ENCODE measurements at places on chromosomes 5 and 9.
A peak's percentile ranks its signal among the peaks of the same experiment; 100 is the strongest.

DNA sequence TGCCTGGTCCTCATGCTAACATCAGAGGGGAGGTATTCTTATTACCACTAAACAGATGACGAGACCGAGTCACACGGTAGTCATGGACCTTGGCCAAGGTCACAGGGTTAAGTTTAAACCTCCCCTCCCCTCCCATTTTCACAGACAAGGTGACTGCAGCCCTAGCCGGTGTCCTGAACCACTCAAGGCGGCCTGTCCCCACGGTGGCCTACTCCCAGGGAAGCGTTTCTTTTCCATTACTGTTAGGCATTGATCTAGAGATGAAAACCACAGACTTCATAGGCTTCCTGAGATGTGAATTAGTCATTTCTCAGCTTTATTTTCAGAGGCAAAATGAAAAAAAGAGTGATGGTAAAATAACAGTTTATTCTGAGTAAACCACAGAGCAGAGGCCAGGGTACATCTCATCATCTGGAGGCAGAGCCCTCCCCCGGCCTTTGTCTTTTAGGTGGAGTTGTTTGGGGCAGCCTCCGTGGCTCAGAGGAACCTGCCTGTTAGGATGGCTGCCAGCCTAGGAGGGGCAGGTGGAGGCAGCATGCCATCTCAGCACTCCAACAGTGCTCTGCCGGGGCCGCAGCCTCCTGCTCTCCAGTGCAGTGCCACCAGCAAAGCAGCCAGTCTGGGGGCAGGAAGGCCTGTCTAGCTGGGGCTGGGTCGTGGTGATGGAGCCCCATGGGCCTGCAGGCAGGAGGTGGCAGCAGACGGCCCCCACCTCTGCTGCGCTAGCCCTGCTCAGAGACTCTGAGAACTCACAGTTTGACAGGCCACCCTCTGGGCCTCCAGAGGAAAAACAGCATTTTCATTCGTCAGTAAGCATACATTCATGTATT lies 71.2 kb downstream of the RAPGEF1 start:
- peak; percentile 53 for DNase-seq

- DNase-seq = no peak
Measured at GRCh38 chr5:147057051-147057450, 177.8 kb upstream of the STK32A start.

DNA sequence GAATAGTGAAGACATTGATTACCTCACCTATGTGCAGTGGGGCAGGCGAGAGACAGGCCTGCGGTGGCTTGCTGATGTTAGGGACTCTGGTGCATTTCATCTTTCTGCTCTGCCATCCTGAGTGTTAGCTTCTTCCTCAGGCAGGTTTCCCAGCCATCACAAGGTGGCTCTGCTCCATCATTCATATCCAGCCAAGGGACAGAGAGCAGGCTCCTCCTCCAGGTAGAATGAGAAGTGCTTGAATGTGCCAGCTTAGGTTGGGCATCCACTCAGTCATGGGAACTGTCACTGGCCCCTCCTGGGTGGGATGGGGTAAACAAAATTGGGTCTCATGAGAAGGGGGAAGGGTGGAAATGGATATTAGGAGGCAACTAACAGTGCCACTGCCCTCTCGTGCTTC lies 24.8 kb downstream of the GPR107 start:
- DNase-seq = no peak

DNA sequence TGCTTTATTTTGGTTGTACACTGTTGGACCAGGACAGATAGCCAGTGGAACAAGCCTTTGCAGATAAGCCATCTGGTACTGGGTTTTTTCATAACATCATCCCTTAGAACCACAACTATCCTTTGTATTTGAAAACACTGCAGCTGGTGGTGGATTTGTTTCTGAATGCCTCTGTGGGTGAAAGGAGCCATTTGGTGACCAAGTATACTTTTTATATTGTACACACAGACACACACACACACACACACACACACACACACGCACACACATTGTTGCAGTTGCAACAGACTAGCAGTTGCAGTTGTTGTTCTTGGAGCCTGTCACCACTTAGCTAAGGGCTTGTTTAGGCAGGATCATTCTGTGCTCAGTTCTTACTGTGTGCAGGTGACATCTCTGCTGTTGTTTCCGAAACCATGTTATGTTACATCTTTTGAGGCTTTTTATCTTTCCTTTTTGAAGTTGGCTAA lies 22.9 kb upstream of the CAVIN4 start:
- DNase-seq = no peak

GRCh38 chr9:8652255-8652654 lies 852.7 kb upstream of the DMAC1 start:
- no peak for DNase-seq

DNA sequence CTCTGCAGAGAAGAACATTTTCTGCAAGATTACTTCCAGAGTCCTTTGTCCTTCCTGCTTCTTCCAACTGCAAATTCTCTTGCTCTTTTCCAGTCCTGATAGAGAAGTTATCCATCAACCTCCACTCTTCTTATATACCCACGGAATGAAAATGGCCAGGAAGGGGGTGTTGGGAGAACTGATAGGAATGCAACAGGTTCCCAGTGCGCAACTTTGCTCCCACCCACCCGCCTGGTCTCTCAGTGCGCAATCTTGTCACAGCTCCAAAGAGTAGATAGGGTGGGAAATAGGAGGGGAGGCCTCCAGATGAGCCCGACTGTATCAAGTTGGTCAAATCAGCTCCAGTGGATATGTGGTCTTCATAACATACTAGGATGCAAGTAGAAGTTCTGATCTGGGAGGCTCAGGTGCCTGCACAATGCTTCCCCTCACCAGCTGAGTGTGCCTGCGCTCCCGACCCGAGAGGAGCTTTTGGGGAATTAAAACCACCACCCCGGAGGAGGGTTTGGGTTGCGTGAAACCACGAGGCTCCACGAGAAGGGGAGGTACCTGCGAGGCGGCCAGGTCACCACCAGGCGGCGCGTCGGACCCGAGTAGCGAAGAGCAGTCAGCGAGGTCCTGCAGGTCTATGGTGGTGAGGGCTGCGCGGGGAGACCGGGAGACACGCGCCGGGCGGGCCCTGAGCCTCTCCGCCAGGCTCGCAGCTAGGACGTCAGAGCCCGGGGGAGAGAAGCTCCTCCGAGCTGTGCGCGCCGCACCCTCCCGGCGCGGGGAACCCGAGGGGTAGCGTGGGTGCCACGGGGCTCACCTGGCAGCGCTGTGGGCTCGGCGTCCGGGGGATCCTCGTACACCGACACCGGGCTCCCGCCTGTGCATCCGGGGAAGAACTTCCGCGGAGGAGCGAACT lies 835 bp downstream of the MCIDAS start:
- DNase-seq = no peak

DNA sequence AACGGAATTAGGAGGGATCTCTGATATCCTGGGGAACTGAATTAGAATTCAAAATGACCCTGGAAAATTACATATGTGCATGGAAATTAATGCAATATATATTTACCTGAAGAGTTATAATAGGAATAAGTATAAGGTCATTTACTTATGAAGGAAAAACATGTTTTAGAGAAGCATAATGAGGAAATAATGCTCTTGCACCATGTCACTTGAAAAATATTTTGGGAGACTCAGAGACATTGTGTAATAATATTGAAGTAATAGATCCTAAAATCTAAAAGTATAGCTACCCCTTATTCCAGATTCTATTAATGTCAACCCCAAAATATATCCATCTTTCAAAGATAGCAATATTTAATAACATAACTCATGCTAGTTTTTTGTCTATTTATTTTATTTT lies 28.4 kb downstream of the SPZ1 start:
- no peak for DNase-seq

- no peak for DNase-seq
Measured at GRCh38 chr5:147509710-147510651, at the start of gene DPYSL3. Gene DPYSL3, minus strand, starts transcription at chr5:147510068. Its CDS starts 210 bp downstream, at chr5:147509858.

- DNase-seq = no peak
Measured at GRCh38 chr5:902129-902916, 9.6 kb downstream of the TRIP13 start.

GRCh38 chr9:6215562-6215961 lies at the start of gene IL33:
Gene IL33, plus strand, starts transcription at chr9:6215807. Its CDS starts 25,888 bp downstream, at chr9:6241695.
- no peak for DNase-seq

All from stimulated activated CD8-positive, alpha-beta memory T cell treated with anti-CD3 and anti-CD28 coated beads, Interleukin-12 subunit alpha, Interleukin-12 subunit beta, amount 100 ng/mL, for 4 hours (primary cell).